ENCODE measurements at places on chromosomes 16 and 17.

DNA sequence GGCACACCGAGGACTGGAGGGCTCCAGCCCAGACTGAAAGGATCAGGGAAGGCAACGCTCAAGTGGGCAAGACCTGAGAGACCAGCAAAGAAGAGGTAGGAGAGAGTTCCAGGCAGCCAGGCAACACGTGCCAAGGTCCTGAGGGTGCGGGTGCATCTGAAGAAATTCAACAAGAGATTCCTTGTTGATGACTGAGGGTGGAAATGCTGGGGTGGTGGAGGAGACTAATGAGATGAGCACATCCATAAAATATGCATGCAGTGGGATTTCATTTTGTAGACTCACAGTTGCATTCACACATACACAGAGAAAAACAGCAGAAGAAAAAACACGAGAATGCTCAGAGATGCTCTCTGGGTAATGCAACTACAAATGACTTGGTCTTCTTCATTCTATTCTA lies 154.8 kb upstream of the FOXF1 start:
- no peak for DNase-seq

DNA sequence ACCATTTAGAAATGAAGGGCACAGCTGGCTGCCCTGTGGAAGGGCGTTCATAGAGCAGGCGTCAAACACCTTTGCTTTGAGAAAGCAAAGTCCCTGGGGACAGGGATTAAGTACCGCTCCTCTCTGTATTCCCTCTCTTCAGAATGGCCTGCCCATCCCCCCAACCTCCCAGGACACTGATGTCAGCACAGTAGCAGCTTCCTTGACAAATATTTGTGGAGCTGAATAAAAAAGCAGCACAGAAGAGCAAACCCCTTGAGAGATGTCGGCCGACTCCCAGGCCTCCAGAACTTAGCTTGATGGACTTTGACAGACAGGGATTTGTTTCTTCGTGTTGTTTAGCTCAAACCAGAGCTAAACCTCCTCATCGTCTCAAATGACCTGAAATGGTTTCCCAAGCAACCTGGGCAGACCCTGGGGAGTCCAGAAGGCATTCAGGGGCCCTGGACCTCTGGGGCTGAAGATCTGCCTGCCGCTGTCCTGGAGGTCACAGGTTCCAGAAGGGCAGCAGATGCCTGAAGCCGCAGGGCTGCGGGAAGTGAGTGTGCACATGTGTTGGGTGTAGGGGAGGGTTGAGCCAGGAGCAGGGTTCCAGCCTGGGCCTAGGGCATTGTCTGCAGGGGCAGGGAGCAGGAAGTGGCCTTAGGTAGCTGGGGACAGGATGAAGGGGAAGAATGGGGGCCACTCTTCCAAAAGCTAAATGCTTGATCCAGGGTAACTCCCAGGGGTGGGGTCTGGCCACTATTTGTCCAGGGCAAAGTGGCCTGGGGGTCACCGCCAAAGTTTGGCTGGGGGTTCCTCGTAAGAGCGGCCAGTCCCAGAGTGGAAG lies 42.3 kb upstream of the NKD1 start:
- DNase-seq = no peak

GRCh38 chr16:22356930-22357634 lies 17.3 kb downstream of the CDR2 start:
- DNase-seq = no peak

GRCh38 chr17:78589031-78589675 lies 12.0 kb upstream of the DNAH17 start:
- DNase-seq = no peak

- DNase-seq = no peak
Measured at GRCh38 chr17:80468781-80469493, 7.5 kb downstream of the NPTX1 start.

DNA sequence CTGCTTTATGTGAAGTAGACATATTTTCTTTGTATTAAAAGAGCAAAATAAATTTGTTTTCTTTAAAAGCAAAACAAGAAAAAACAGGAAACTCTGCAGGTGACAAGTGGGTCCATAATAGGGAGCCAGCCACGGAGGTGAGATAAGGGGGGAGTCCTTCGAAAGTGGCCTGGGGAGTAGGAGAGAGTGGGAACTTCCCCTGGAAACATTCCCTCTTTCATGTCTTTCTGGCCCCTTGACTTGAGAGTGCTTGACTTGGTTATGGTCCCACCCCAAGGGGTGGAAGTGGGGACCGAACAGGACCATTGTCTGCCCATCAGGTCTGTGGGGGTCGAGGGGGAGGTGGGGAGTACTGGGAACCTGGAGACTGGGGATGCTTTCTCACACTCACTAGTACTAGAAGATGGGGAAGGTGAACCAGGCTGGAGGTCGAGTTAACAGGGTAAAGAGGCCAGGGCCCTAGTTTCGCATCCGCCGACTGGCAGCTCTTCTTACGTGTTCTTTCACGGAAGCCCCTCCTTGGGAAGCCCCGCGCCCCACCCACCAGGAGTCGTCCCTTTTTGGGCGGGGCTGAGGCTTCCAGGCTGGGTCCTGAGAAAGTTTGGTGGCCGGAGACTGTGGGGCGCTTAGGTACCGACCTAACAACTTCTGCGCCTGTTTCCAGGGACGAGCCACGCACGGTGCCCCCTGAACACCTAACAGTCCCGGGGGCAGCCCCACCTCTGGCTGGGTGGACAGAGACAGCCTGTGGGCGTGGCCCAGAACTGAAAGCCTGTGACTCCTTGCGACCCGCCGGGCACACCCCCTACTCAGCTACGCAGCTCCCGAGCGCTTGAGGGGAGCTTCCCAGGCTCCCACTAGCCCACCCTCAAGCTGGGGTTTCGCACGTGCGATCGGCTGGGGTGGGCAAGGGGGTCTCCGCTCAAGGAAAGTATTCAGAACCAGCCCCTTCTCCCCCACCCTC lies 790 bp downstream of the TRADD start:
- DNase-seq = peak; percentile 58

GRCh38 chr17:57755480-57756070 lies 10.5 kb upstream of the CCDC182 start:
- no peak for DNase-seq

- DNase-seq = no peak
Measured at GRCh38 chr17:28290703-28291102, 28.3 kb upstream of the TMEM97 start.

- no peak for DNase-seq
Measured at GRCh38 chr17:77132411-77133086, 8.2 kb upstream of the SEC14L1 start.

DNA sequence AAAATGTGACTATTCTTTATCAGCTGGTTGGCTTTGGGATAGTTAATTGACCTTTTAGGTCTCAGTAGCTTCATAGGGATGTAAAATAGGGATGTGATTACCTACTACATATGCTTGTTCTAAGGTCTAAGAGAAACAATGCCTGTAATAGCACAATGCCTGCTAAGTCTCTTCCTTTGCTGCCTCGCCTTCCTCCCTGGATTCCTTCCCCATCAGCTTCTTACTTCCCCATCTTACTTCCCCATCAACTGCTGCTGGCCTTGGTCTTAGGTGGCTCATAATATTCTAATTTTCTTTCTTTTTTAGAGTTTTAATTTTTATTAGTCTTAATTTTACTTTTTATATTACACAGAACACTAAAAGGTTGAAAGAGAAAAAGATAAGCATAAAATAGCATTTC lies 59.2 kb upstream of the GOT2 start:
- no peak for DNase-seq

- DNase-seq = no peak
Measured at GRCh38 chr16:65284626-65285025, 162.8 kb upstream of the CDH11 start.

DNA sequence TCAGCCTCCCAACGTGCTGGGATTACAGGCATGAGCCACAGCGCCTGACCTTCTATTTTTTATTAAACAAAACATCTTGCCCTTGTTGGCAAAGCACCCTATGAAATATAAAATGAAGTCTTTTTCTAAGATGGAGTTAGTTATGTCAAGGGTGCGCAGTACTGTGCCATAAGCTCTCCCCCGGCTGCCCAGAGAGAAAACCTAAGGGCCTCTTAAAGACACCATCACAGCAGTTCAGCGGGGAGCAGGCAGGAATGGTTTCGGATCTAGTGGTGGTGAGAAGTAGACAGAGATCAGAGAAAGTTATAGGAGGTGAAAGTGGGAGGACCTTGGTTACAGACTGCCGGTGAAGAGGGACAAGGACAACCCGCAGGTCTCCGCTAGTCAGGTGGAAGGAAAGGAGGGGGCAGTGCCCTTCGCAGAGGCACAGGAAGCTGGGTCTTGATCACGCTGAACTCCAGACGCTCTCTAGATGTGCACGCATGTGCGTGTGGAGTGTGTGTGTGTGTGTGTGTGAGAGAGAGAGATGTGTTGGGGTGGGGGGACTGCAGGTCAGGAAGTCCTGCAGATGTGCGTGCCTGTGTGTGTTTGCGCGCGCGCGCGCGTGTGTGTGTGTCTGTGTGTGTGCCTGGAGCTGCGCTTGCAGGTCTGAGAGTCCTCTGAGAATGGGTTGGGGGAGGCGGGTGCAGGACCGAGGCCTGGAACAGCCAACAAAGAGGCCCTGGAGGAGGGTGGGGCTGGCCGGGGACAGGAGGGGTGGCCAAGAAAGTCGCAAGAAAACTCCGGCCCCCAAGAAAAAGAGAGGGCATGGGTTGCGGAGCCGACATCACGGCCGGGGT lies 748 bp upstream of the CMTM3 start:
- no peak for DNase-seq

Data from stimulated activated CD8-positive, alpha-beta memory T cell treated with anti-CD3 and anti-CD28 coated beads, Interleukin-4, amount 100 ng/mL, for 4 hours (primary cell).